ENCODE measurements at places on chromosomes 7 and 10. TPM values are rescaled to one million over a fixed set of nuclear protein-coding genes. Genes with fewer than 3 reads are reported as not detected.

DNA sequence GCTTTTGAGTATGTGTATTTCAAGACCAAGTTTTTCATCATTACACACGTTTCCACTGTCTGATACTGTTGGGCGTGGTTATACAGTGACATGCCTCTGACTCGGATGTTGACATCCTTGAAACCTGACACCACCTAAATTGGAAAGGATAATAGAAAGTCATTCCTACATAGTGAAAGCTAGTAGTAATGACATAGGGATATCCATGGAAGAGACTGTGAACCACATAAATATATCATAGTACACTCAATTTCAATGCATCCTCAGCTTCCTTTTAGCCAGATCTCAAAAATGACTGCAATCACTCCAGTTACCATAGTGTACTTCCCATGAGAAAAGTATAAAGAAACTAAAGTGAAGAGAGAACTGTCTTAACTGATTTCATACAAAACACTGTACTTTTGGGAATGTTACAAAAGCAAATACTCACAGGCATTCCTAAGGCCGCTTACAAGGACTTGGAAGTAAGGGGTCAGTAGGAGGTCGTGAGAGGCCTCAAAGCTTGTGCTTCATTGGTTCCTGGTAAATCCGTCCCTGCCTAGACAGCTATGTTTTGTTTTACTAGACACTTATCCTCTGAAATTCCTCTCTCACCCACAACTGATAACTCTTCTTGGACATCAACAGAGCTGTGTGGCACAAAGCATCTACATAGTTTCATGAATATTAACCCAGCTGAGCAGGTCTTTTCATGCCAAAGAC, 71.8 kb upstream of the VWDE start:
- no peaks in the 10 kb centered on the region for H3K27me3 ChIP-seq
- DNase-seq: peak; percentile 53

- H3K27ac ChIP-seq: peak within 1 kb of the TSS; percentile 48
- H3K4me1 ChIP-seq: peaks cover 21% of the 10 kb centered on the region
- peaks cover 16% of the 10 kb centered on the region for H3K27me3 ChIP-seq
- peaks cover 5% of the 10 kb centered on the region for H3K36me3 ChIP-seq
- peak; percentile 95 for DNase-seq
- peak within 1 kb of the TSS; percentile 84 for H3K4me3 ChIP-seq
Measured at GRCh38 chr10:77926566-77927401, at the start of gene DLG5. Gene DLG5 (minus strand): TSS chr10:77926755. CDS start chr10:77926520, 235 bp downstream.

- H3K27ac ChIP-seq: no peak overlapping the region
- no peak for DNase-seq
- no peaks in the 10 kb centered on the region for H3K27me3 ChIP-seq
- H3K36me3 ChIP-seq: no peaks in the 10 kb centered on the region
Measured at GRCh38 chr10:77090381-77091356, 546.9 kb downstream of the KCNMA1 start.

The TRAPPC14 gene
- 7.1 TPM for total RNA-seq

DNA sequence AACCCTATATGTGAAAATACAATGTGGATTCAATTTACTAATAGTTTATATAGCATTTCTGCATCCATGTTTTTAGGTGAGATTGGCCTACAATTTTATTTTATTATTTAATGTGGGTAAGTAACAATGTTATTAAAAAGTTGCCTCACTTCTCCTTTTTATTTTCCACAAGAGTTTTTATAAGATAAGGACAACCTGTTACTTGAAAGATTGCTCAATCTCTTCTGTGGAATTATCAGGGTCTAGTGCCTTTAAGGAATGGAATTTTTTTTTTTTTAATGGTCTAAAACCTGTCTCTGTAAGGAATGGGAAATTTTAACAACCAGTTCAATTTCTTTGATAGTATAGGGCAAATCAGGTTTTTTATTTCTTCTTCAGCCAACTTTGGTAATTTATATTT, 53.9 kb upstream of the RAB18 start:
- H3K4me3 ChIP-seq: no peak overlapping the region
- DNase-seq: no peak
- H3K36me3 ChIP-seq: no peaks in the 10 kb centered on the region
- H3K27me3 ChIP-seq: no peaks in the 10 kb centered on the region

- no peak overlapping the region for H3K27ac ChIP-seq
- peak; percentile 55 for DNase-seq
- peaks cover 21% of the 10 kb centered on the region for H3K4me1 ChIP-seq
- H3K36me3 ChIP-seq: no peaks in the 10 kb centered on the region
- H3K27me3 ChIP-seq: no peaks in the 10 kb centered on the region
Measured at GRCh38 chr7:16431646-16432424, 10.5 kb upstream of the CRPPA start.

The BICC1 gene
- total RNA-seq: 254 TPM

All from osteoblast (primary cell).